ENCODE measurements at places on chromosomes 3 and 15.

- no peak for DNase-seq
These were observed 244.4 kb downstream of the EDEM1 start for GRCh38 chr3:5431811-5432378.

DNA sequence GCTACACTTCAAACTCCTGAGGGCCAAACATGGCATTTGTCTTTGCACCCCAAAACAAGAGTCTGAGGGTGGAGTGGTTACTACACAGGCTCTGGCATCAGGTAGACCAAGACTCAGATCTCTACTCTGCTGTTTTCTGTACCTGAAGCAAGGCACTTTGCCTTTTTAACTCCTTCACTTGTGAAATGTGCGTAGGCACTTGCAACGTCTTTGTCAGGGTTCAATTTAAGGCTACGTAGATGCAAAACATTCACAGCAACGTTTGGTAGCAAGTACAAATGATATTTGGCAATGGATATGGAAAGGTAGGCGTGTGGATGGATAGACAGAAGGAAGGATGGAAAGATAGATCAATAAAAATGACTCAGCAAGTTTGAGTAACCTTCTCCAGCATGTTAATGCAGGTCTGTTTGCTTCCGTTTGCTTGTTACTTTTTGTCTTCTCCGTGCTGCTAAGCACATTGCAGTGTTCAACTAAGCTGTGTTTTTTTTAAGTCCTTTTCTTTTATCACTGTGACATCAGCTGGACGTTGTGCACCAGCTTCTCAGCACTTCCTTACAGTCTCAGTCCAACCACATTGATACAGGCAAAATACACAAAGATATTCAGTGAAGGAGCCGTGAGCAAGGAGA is 100.7 kb downstream of the LRTM1 start:
- DNase-seq, result no peak

DNA sequence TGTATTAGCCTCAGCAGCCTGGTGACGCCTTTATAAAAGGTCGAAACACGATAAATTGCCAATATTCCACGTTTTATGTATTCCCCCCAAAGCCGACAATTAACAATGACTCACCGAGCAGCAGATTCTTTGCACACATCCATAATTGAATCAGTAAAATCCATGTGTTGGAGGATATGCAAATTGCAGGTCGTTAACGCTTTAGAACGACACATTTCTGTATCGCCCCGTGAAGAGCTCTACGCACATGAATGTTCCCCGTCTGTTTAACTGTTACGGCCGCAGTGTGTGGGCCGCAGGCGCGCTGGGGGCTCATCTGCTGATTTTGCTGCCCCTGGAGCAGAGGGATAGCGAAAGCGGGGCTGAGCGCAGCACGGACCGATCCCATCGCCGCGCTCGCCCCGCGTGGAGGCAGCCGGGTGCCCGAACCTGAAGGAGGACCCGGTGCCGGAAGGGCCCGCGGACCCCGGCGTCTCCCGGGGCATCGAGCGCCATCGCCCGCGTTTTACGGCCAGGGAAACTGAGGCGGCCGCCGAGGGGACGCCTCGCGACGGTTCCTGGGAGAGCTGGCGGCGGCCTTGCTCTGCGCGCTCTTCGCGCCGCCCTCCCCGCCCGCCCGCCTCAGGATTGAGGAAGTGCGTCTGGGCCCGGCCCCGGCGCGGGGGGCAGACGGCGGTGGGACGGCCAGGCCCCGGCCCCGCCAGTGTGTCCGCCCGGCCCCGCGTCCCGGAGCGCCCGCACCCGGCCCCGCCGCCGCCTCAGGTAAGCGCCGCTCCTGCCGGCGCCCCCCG is at the start of gene LRRK1:
Gene LRRK1, plus strand, starts transcription at position 668 of the 791 bp plus-strand sequence. CDS start 5,276 bp downstream, outside the sequence.
- no peak for DNase-seq

DNA sequence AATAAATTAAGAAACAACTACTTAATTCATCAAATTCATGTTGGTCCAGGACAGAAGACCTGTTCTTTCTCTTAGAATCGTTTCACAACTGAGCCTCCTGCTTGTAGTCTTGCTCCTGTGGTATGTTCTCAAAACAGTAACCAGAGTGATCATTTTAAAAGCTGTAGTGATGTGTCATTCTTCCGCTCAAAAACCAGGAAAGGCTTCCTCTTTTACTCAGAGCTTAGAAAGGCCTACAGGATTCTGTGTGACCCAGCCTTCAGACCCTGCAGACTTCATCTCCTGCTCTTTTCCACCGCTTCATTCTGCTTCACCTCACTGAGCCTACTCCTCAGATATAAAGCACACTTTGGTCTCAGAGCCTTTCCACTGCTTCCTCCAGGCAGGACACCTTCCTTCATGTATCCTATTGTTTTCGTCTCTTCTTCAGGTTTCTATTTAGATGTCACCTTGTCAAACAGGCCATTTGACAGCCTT is 22.7 kb downstream of the ST6GAL1 start:
- no peak for DNase-seq

DNA sequence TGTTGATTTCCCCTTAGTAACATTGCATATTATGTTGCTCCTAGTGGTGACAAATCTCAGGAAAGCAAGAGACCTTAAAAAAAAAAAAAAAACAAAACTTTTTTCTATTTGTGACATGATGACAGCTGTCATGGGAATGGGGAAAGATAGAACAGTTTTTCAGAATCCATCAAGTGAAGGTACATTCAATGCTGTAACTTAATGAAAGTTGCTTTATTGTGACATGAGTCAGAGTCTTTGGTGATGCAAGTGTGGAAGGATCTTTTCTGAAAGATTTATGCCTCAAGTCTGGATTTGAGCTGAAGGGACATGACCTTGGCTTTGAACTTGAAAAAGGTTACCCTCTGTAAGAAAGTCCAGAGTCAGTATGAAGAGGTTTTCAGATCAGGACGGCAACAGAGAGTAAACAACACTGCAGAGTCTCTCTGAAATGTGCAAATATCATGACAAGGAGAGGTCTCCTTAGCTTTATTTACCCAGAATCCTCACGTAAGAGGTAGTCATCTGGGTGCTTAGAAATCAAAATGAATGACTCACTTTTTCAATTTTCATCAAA is 424.7 kb downstream of the CNTN4 start:
- no peak for DNase-seq

- no peak for DNase-seq
These were observed 8.7 kb downstream of the PXYLP1 start for GRCh38 chr3:141240286-141240685.

GRCh38 chr15:85333132-85333831 is 47.1 kb upstream of the AKAP13 start:
- DNase-seq, result no peak

GRCh38 chr15:56425976-56426375 is 39.0 kb downstream of the MNS1 start:
- no peak for DNase-seq

DNA sequence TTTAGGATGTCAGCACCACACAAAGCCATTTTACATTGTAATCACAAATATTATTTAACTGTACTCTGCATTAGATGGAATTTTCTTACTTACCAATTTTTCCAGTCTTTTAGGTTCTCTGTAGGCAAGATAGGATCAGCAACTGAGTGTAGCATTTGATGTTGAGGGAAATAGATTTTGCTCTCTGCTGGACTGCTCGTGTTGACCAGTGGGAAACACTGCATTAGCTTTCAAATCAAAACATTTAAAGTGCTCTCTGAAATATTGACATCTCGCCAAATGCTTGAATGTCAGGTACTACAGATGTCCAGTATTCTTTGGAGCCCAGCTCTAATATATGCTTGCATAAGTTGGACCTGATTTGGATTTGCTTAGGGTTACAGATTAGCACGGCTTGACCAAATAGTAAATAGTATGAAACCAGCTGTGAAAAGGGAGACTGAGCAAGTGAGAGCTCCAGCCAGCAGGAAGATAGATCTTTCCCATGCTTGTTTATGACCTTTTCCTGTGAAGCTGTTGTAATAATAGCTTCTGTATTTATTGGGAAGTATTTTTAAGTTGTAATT is 29.5 kb downstream of the P2RY14 start:
- DNase-seq, result no peak

DNA sequence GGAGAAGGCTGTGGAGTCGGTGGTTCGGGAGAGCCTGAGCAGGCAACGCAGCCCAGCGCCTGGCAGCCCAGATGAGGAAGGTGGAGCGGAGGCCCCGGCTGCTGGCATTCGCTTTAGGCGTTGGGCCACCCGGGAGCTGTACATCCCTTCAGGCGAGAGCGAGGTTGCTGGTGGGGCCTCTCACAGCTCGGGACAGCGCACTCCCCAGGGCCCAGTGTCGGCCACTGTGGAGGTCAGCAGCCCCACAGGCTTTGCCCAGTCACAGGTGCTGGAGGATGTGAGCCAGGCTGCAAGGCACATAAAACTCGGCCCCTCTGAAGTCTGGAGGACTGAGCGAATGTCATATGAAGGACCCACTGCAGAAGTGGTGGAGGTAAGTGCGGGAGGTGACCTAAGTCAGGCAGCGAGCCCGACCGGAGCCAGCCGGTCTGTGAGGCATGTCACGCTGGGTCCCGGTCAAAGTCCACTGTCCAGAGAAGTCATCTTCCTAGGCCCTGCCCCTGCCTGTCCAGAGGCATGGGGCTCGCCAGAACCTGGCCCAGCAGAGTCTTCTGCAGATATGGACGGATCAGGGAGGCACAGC is 26.7 kb downstream of the SYNM start:
- no peak for DNase-seq

DNA sequence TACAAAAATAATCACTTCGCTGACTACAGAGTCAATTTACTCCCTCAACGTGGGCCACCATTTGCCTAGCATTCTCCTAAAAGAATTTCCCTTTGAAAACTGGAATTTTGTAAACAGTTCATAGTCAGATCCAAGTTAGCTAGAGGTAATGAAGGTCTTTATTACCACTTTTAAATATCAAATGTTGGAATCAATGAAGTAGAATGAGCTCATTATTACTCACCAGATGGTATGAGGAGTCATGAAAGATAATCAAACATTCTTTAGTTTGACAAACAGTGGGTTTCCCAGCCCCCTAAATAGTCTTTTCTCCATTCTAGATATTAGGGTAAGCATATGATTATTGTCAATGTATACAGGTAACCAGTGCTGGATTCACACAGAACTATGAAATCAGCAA is 455.7 kb upstream of the THBS1 start:
- no peak for DNase-seq

GRCh38 chr15:81310480-81310879 is 13.5 kb downstream of the STARD5 start:
- no peak for DNase-seq

DNA sequence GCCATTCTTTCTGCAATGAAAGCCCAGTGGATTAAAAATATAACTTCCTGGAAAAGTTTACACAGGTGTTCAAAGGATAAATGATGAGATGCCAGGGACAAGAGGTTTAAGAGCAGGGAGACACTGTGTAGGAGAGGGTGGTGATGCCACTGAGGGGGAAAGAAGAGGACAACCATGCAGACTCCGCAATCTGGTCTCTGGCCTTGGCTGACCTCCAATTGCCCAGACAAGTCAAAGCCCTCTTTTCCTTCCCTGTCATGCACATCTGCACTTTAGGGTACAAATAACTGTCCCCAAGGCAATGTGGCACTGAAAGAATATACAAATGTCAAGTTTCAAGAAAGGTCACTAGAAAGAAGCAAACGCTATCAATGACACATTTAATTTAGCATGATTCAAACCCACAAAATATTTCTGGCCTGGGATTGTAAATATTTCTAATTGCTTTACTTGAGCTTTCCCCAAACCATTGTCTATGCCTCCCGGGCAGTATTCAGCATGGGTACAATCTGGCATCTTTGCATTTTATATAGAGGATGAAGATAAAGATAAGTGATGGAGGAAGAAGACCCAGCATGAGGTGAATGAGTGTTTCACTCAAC is 319.4 kb downstream of the PLCL2 start:
- DNase-seq, result no peak

Data from anterior cingulate cortex (tissue), 58 donors.